Omental fat pad (tissue), 4 donors: ENCODE measurements at places on chromosomes 11 and 22. TPM values are rescaled to one million over a fixed set of nuclear protein-coding genes. Genes with fewer than 3 reads are reported as not detected.

GRCh38 chr11:87878373-87878825 lies 296.8 kb downstream of the RAB38 start:
- DNase-seq: no peak

Gene CECR2
- total RNA-seq: 3.9 TPM

DNA sequence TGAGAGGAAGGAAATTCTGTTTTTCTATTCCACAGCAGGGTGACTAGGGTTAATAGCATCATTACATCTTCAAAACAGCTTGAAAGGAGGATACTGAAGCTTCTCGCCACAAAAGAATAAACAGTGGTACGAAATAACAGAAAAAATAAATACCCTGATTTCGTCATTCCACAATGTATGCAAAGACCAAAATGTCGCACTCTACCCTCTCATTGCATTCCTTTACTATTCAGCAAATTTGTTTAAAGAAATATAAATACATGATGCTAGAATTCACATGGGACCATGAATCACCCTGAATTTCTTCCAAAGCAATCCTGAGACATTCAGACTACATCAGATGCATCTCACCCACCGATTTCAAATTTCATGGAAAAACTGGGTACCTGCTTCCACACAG lies 112.3 kb upstream of the TOP3B start:
- DNase-seq: no peak

Gene HIPK3
- 345 TPM for total RNA-seq

Gene PLAAT5
- total RNA-seq: 32.9 TPM

DNA sequence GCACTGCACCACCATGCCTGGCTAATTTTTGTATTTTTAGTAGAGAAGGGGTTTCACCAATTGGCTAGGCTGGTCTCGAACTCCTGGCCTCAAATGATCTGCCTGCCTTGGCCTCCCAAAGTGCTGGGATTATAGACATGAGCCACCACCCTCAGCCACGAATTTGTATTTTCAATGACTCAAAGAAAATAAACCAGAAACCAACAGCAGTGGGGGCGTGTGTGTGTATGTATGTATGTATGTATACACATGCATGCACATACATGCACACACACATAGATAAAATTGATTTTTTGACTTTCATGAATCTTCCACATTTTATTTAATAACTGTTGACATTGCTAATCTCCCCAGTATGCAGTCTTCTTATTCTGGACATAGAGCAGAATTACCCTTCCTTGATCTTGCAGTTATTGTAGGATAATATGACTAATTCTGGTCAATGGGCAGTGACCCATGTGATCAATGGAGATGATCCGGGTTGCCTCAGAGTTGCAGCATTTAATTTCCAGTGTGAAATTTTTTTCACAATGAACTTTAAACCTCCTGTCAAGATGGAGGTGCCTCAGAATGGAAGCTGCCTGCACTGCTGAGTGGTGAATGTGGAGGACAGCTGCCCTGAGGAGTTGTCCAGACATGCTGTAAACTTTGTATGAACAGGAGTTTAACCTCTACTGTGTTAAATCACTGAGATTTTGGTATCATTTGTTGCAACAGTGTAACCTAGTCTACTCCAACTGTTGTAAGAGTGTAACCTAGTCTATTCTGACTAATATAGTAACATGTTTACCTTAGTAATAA lies 12.8 kb upstream of the PTPN5 start:
- no peak for DNase-seq

- no peak for DNase-seq
Observed at GRCh38 chr11:10322401-10322800, 17.5 kb downstream of the ADM start.

DNA sequence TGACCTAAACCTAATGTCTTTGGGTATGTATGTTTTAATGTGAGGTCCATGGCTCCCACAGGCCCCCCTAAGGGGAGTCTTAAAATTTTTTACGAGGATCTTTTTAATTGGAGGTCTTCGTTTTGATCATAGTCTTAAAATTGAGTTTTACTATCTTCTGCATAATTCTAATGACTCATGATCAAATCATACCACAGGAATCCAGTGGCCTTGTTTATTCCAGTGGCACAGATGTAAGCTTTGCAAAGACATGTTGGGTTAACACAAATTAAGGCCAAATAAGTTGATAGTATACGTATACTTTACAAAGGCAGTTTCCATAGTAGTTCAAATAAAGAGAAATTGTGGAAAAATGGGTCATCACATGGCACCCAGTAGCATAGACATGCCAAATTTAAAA lies 33.9 kb upstream of the FJX1 start:
- no peak for DNase-seq

DNA sequence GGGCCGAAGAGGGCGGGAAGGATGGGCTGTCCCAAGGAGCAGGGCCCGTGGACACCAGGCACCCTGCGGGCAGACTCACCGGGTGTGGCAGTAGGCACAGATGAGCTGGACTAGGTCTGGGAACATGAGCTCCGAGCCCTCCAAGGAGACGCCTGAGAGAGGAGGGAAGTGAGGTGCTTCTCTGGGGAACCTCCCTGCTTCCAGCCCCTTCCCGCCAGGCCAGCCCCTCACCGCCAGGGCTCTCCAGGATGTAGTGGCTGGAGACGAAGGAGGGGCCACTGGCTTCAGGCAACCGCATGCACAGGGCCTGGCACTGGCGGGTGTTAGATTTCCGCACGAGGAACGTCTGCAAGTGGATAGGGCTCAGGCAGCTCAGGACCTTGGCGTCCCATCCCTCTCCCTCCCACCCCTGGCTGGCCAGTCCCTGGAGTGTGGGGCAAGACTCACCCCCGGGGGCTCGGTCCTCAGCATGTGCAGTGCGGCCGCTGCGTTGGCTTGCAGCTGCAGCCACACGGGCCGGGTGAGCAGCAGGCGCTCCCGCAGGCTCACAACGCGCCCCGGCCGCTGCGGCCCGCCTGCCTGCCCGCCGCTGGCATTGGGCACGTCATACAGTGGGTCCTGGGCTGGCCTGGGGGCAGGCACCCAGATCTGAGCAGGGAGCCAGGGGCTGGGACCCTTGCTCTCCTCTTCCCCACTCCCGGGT lies 552 bp downstream of the RIN1 start:
- no peak for DNase-seq

GRCh38 chr11:28442131-28442530 lies 333.9 kb downstream of the METTL15 start:
- DNase-seq: no peak

GRCh38 chr22:40414838-40415505 lies 44.6 kb downstream of the SGSM3 start:
- no peak for DNase-seq

DNA sequence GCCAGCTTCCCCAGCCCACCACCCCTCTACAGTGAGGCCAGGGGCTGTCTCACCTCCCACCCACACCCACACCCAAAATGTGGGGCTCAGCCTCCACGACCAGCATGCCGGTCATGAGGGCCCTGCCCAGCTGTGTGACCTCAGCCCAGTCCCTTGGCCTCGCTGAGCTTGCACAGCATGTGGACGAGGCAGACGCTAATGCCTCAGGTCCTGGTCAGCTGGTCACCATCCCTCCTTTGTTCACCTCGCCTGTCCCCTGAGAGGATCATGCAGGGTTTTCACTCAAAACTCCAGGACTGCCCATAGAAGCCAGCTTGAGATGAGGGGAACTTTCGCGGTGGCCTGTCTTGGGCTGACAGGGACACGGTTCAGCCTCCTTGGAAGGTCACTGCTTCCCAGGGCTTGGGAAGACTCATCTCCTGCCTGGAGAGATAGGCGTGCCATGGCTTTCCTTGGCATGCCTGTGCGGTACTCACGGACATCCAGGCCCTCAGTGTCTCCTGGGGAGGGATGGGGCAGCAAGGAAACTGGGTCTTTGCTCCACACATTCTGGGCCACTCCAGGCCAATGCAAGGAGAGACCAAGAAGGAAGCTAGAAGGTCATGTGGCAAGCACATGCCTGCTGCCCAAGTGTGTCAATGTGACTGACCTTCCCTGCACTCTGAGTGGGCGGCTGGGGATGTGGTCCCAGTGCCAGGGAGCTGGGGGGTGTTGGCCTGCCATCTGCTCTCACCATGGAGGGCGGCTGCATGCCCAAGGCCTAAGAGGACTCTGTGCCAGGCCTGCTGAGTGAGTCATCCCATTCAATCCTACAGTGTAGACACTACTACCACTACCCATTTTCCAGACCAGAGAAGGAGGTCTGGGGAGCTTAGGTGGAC lies 3.2 kb upstream of the RTN4R start:
- no peak for DNase-seq

DNA sequence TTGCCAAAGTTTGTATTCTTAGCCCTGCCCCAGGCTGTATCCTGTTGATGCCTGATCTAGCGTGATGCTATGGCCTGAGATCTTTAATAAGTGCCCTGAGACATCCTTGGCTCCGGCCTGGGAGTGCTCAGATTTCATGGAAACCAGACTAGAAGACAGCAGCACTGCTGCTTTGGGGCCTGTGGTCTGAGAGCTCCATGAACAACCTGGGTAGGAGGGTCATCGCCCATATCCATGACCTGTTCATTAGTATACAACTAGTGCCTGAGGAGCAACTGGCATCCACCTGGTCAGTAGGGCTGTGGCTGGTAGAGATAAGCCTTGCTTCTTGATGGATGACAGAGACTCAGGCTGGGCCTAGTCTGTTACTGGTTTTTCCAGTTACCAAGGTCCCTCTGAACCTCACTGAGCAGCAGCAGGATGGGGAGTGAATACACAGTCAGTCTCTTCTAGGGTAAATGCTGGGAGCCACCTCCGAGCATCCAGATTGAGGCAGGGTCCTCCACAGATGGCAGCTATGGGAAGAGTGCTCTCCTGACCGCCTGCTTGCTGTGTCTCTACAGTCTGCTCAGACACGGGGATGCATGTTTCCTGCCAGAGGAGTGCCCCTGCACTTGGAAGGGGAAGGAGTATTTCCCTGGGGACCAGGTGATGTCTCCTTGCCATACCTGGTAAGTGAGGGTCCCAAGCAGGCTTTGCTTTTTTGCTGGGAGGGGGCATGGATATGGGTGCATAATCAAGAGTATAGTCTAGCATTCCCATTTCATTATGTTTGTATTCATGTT lies 39.0 kb downstream of the OTOG start:
- DNase-seq: peak; percentile 10

GRCh38 chr22:22037740-22038139 lies 55.2 kb upstream of the TOP3B start:
- DNase-seq: no peak

Gene MMP8
- 3.2 TPM for total RNA-seq

- no peak for DNase-seq
Observed at GRCh38 chr11:94910270-94910669, 63.1 kb downstream of the CWC15 start.

Gene GLB1L2
- total RNA-seq: 5.5 TPM

DNA sequence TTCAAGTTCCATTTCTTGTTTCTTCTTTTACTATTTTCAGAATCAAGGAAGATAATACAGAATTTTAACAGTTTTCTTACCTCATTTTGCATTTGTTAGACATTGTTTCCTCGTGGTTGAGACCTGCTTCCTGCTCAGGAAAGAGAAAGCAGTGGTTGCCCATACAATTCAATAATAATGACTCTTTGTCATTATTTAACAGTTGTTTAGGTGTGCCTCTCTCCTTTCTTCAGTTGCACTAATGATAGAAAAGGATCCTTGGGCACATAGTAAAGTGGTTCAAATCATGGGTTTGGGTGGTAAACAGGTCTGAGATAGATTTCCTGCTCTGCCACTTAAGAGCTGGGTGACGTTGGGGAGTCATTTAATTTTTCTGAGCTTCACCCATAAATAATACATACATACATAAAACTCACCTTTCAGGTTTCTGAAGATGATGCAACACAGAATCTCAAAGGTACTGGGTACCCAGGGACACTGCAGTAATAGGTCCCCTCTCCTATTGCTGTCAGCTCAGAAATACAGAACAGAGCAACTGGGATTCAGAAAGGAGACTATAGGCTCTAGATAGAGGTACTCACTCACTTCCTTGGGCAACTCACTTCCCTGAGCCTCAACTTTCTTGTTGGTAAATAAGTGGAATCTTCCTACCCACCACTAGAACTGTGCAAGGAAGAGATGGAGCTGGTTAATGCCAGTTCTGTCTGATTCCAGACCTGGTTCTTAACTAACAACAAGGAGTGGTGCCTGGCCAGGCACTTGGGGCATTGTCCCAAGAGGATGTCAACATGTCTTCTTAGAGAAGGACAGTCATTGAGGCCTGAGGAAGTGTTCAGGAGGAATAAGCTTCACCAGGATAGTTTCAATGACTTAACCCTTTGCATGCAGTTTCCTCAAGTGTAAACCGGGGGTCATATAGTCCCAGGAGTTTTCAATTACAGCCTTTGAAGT lies 34.9 kb downstream of the CD44 start:
- no peak for DNase-seq

DNA sequence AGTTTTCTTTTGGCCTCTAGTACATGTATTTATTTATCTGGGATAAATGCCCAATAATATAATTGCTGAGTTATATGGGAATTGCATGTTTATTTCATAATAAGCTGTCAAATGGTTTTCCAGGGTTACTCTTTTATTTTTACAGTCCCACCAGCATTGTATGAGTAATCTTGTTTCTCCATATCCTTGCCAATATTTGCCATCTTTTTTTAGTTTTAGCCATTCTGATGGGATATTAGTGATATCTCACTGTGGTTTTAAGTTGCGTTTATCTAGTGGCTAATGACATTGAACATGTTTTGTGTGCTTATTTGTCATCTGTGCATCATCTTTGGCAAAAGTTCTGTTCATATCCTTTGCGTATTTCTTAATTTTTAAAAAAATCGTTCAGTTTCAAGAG lies 372.8 kb upstream of the CCDC179 start:
- no peak for DNase-seq

GRCh38 chr11:119375337-119376196 lies 5.9 kb downstream of the USP2 start:
- no peak for DNase-seq

Gene MMP10
- not detected for total RNA-seq

DNA sequence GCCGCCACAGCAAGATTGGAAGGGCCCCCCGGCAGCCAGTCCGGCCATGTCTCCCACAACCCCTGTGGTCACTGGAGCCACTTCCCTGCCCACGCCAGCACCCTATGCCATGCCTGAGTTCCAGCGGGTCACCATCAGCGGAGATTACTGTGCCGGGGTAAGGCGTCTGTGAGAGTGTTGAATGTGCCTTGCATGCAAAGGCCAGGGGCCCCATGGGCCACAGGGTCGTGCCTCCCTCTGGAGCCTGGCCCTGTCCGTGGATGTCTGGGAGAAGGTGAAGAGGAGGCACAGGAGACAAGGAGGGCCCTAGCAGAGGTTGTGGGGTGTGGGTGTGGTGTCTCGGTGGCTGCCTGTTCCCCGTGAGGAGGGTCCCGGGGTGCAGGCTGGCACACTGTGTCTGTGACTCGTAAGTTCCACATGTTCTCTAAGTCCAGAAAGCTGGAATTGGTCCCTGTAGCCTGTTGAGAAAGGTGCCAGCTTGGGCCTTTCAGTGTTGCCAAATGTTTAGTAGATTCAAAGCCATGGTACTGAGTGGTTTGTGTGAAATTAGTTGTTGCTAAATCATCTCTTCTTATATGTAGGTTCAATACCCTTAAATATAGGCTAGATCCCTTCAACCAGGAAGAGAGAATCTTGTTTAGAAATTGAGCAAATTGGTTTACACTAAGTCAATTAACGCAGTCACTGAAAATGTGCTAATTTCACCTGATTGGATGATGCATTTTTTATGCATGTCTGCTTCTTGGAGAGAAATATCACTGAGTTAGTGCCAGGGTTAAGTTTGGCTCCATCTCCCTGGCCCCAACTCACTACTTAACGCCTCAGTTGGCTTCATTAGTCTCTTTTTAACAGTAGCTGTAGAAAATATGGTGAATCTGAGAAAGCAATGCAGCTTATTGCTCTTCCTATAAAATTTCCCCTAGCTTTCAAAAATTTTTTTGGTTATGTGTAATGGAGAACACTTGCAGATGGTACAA lies 23.8 kb downstream of the AMPD3 start:
- peak; percentile 6 for DNase-seq

- DNase-seq: no peak
Observed at GRCh38 chr22:45709060-45709739, 37.6 kb downstream of the ATXN10 start.

GRCh38 chr22:49093192-49093880 lies 734.3 kb downstream of the BRD1 start:
- no peak for DNase-seq

Gene SLC5A4
- total RNA-seq: 0.72 TPM
